ENCODE measurements at places on chromosomes 3 and 15.
A peak's percentile ranks its signal among the peaks of the same experiment; 100 is the strongest.

GRCh38 chr3:101811875-101812274 lies 32.9 kb downstream of the NXPE3 start:
- DNase-seq: no peak

GRCh38 chr3:113055961-113056360 lies 65.2 kb downstream of the GTPBP8 start:
- DNase-seq: no peak

DNA sequence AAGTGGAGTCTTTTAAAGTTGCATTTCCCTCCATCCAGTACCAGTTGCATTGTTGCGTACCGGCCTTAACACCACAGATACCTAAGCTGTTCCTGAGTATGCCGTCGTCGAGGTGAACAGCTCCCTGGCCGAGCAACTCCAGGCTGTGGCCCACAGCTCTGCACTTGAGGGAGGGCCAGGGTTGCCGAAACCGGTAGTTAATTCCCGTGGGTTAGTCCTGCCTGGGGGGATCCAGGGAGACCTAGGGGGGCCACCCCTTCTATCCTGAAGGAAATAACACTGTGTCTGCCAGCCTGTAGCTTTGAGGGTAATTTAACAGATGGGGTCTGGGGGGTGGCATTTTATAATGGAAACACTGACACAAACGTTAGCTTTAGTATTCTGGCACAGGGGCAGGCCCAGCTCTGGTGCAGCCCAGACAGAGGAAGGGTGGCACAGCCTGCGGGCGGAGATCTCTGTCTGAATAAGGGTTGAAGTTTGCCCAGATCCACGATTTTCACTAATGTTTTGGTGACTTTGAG lies 60.8 kb downstream of the RGMA start:
- no peak for DNase-seq

GRCh38 chr3:99713440-99713839 lies 75.0 kb downstream of the COL8A1 start:
- no peak for DNase-seq

DNA sequence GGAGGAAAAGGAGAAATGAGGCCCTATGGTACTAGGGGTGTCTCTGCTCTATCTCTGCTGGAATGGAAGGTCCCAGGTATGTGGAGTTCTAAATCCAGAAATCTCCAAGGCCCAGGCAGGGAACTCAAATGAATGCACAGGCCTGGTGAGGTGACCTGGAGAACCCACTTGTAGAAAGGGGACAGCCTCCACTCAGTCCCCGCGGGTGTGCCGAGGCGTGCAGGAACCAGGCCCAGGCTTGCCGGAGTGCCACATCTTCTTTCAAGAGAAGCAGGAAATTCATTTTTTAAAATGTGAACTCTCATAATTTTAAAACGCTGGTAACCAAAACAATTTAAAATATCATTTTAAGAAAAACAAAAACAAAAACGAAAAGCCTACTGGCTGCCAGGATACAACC lies 32.2 kb upstream of the ADCY5 start:
- no peak for DNase-seq

GRCh38 chr15:75591655-75592364 lies 12.7 kb upstream of the PTPN9 start:
- DNase-seq: no peak

- peak; percentile 51 for DNase-seq
Observed at GRCh38 chr15:97234851-97235610, 725.5 kb upstream of the ARRDC4 start.

DNA sequence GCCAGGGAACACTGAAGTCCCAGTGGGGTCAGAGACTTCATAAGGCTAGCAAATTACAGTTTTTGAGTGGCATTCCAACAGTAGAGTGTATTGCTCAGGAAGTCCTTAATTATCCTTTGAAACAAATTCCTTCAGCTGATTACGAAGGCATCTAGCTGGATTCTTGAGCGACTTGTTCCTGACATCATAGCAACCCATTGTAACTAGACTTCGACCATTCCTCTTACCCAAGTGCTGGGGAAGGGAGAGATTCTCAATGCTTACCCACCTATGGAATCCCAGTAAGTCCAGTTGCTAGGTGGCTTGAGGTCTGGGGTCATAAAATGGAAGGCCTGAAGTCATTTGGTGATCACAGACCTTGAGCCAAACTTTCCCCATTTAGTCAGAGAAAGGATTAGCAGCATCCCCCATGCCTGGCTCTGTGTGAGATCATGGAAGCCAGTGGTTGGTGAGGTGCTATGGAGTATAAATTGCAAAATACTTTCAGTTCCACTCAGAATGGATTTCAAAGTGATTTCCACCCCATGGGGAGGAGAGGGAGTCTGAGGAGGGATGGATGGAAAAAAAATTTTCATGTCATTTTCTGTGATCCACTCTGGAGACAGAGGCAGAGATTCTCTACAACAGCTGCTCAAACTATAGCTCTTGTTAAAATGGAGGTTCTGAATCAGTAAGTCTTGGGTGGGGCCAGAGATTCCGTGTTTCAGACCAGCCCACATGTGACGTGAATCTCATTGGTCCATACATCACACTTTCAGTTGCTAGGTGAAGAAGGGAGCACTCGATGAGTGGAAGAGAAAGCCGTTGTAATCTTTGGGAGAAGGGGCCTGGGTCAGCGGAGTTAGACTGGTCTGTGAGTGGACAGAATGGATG lies 45.7 kb downstream of the CD86 start:
- no peak for DNase-seq

DNA sequence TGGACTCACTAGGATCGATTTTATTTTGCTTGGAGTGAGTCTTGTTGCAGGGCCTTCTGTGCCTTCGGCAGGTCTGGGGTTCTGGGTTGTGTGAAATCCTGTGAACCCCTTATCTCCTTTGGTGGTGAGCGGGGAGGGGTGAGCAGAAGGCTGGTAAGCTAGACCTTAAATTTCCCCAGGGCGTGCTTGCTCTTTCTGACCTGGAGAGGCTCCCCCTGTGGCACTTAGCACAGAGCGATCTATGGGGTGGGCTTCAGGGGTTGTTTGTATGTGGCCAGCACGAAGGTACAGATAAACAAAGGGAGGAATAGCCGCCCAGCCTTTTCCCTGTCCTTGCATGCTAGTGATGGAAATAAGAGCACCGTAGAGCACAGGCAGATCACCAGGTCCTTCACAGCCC lies 11.8 kb downstream of the CACNA2D3 start:
- no peak for DNase-seq

GRCh38 chr15:86165265-86166211 lies 85.9 kb downstream of the AGBL1 start:
- no peak for DNase-seq

DNA sequence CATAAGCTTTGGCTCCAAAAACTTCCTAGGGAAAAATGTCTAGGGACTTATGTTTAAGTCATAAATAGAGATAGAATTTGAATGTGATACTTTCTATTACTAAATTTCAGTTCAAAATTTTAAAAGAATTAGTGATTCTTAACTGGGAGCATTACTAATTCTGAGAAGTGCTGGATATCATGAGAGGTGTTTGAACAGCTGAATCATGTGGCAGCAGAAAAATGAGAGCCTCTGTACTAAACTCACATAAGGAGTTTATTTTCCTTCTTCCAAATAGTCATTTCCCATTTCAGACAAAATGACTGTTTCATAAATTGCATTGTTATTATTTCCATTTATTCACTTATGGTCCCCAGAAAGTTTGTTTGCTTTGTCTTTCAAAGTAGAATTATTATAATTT lies 62.7 kb downstream of the SLMAP start:
- no peak for DNase-seq

- DNase-seq: peak; percentile 26
Observed at GRCh38 chr3:139202226-139202958, 141.4 kb upstream of the MRPS22 start.

DNA sequence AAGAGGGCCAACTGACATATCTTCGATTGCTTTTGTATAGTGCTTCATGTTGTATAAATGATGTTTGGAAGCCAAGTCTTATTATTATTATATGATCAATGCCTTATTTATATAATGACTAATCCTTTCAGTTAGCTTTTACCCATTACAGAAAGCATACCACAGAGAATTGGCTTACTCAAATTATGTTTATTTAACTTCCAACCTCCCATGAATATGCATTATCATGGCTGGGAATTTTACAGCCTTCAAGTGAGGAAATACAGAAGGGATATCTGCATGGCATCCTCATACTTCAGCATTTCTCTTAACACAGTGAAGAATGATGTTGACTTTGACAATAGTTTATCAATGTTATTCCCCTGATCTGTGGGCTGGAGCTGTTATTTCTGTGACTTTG lies 225.9 kb upstream of the GAP43 start:
- no peak for DNase-seq

- no peak for DNase-seq
Observed at GRCh38 chr15:41566121-41566885, 7.3 kb downstream of the TYRO3 start.

All from midbrain (tissue), 1 donor.